ENCODE measurements at places on chromosomes 4 and X. TPM values are rescaled to one million over a fixed set of nuclear protein-coding genes. Genes with fewer than 3 reads are reported as not detected.

- DNase-seq = no peak
Measured at GRCh38 chr4:182913621-182914020, 3.6 kb downstream of the DCTD start.

- DNase-seq = no peak
Measured at GRCh38 chrX:3451571-3451970, 105.1 kb upstream of the MXRA5 start.

Gene MAGEA9B
- not detected for total RNA-seq

GRCh38 chr4:47519239-47519883 is 34.3 kb downstream of the ATP10D start:
- no peak for DNase-seq

DNA sequence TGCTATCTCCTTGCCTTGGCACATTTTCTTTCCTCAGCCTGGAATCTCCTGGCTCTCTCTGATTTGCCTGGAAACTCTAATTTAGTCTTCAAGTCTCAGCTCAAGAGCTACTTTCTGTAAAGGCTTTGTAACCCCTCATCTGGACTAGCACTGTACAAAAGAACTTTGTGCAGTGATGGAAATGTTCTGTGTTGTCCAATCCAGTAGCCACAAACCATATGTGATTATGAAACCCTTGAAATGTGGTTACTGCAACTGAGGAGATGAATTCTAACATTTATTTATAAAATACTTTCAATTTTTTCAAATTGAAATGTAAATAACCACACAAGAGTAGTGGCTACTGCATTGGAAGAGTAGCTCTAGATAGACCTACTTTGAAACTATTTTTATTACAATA is 66.6 kb upstream of the HS3ST1 start:
- DNase-seq = no peak

Gene BANK1
- total RNA-seq = 2.5 TPM

GRCh38 chr4:156237231-156237630 is 283.6 kb upstream of the CTSO start:
- DNase-seq = no peak

GRCh38 chr4:2259541-2260343 is 2.2 kb downstream of the MXD4 start:
- peak; percentile 66 for DNase-seq

GRCh38 chrX:8284131-8284530 is 113.1 kb upstream of the VCX2 start:
- DNase-seq = no peak

DNA sequence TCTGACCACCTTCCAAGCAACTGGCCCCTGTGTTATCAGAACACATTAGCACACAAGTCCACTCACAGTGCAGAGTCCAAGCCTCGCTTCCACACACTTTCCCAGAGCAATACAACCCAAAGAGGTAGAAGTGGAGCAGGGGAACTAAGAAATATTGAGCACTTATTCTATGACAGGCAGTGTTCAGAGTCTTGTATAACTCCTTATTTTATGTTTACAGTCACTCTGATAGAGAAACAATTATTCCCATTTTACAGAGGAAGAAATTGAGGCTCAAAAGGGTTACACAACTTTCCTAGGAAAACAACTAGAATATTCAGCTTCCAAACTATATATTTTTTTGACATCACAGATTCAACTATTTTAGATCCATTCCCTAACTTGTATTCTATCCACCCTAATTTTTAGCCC is 18.3 kb upstream of the TMEM154 start:
- no peak for DNase-seq

DNA sequence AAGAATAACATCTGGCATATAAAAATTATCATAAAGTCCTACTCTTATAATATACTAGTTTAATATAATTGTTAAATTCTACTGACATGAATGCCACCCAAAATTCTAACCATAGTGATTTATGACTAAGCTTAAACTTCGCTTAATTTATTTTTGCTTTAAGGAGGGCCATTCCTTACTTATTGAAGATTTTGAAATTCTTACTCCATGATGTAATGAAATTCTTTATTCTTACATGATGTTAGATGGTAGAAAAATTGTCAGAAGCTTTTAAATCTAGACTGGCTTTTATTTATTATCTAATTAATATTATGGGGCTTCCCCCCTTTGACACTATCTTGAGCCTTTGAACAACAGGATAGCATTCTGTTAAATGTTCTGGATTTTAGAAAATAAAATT is 19.5 kb upstream of the SUPT20HL2 start:
- no peak for DNase-seq

Gene TLR2
- total RNA-seq = 1.2 TPM

- DNase-seq = no peak
Measured at GRCh38 chr4:15963576-15963975, 601 bp upstream of the FGFBP2 start.

DNA sequence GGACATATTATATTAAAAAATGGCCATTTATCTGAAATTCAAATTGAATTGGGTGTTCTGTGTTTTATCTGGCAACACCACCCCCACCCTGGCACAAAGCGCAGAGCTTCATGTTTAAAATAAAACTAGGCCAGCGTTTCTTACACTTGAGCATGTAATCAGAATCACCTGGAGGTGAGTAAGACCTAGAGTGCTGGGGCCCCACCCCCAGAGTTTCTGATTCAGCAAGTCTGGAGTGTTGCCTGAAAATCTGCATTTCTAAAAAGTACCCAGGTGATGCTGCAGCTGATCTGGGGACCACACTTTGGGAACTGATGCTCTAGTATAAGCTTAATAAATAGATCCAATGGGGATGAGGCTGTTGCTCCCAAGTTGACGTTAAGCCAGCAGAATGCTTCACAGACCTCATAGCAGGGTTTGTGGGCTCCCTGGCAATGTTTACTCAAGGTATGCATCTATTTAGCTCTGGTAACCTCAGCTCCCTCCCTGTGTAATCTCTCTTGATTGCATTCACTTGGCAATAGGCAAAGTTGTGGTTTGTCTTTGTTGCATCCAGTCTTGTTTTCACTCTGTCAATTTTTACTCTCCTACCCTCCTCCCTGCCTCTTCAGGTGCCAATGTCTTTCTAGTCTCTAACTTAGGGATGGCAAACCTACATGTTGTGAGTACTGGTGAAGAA is 99.8 kb upstream of the TEX13D start:
- no peak for DNase-seq

- DNase-seq = no peak
Measured at GRCh38 chr4:23613782-23614181, 276.1 kb downstream of the PPARGC1A start.

- no peak for DNase-seq
Measured at GRCh38 chr4:138826754-138827153, 188.8 kb upstream of the NOCT start.

DNA sequence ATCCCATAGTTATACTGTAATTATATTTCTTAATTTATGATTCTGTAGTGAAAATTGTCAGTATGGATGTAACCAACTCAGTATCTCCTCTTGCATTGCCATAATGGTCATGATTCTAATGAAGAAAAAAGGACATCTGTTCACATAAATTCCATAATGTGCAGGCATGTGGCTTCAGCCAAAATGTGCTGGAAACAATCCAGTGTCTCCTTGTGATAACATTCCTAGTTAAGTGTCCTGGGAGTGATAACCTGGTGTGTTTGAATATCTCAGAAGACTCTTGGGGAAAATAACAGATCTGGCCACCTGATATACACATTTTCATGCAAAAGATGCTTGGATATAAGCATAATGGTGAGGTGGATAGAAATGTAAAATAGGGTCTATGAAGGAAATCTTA is 2309.8 kb downstream of the PCDH7 start:
- no peak for DNase-seq

Gene TMEM150C
- total RNA-seq = 7.8 TPM

- DNase-seq = no peak
Measured at GRCh38 chr4:104559502-104559901, 64.8 kb upstream of the CXXC4 start.

Data from type B pancreatic cell (in vitro differentiated cells).